Left lobe of liver (tissue), 2 donors: ENCODE measurements at places on chromosomes 4 and X. TPM values are rescaled to one million over a fixed set of nuclear protein-coding genes. Genes with fewer than 3 reads are reported as not detected.

TLR10 gene
- total RNA-seq = 0.08 TPM

HPSE gene
- total RNA-seq = 0.75 TPM

GLRA3 gene
- not detected for total RNA-seq

CPZ gene
- total RNA-seq = 0.45 TPM

SSX3 gene
- total RNA-seq = not detected

UGT2A1 gene
- 0.18 TPM for total RNA-seq

ZCCHC12 gene
- total RNA-seq = not detected

IL21 gene
- not detected for total RNA-seq

GRCh38 chrX:119030990-119031389 is 41.8 kb upstream of the CT47C1 start:
- no peak for DNase-seq

- no peak for DNase-seq
These were observed 408.2 kb upstream of the NR3C2 start for GRCh38 chr4:148850257-148850995.

DNA sequence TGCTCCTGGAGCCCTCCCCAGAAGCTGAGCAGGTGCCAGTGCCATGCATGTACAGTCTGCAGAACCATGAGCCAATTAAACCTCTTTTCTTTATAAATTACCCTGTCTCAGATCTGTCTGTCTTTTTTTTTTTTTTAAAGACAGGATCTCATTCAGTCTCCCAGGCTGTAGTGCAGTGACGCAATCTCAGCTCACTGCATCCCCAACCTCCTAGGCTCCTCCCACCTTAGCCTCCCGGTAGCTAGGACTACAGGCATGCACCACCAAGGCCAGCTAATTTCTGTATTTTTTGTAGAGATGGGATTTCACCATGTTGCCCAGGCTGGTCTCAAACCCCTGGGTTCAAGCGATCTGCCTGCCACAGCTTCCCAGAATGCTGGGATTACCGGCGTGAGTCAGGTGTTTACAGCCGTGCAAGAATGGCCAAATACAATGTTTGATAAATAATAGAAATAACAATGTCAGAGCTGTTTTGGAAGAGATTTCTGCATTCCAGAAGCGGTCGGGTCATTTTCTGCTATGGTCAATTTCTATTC is 68.8 kb downstream of the SLC2A9 start:
- DNase-seq = no peak

- DNase-seq = no peak
These were observed 30.9 kb upstream of the ADH1C start for GRCh38 chr4:99383399-99383798.

DNA sequence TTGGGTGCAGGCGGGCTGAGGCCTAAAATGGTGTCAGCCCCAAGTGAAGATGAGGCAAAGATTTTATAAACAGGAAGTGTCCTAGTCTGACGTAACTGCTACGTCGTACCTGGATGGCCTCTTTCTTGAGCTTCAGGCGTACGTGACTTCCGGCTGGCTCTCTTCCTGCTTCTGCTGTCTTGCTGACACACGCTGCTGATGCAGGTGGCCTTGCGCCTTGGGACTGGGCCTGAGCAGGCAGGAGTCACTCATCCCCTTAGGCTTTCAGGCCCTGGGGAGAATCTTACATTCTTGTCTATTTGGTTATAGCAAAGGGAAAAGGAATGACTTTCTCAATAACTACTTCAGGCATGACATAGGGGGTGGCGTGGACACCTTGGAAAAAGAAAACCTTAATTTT is 20.1 kb upstream of the ABRAXAS1 start:
- DNase-seq = no peak

GRCh38 chrX:149476513-149476912 is 28.6 kb downstream of the IDS start:
- no peak for DNase-seq

GRCh38 chr4:48127231-48127630 is 6.8 kb downstream of the TXK start:
- no peak for DNase-seq

- DNase-seq = no peak
These were observed 231.4 kb upstream of the ANKRD50 start for GRCh38 chr4:124943938-124944337.

GRCh38 chr4:177263818-177264217 is 45.9 kb upstream of the NEIL3 start:
- DNase-seq = no peak
